ENCODE measurements at places on chromosomes 16 and 17.
A peak's percentile ranks its signal among the peaks of the same experiment; 100 is the strongest.

DNA sequence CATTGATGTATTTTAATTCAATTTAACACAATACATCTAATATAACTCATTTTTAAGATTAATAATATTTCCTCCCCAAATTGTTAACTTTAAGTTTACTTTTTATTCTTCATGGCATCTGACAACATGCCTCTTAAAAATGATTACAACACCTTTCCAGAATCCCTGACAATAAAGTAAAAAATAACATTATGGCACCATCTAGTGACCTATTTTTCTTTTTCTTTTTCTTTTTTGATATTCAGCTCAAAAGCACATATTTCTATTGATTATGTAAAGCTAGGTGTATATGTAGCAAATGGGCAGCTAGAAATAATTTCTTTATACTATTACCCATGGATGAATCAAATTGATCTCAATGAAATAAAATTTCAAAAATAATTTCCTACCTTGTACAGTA lies 834.3 kb upstream of the CDH8 start:
- no peak for DNase-seq

DNA sequence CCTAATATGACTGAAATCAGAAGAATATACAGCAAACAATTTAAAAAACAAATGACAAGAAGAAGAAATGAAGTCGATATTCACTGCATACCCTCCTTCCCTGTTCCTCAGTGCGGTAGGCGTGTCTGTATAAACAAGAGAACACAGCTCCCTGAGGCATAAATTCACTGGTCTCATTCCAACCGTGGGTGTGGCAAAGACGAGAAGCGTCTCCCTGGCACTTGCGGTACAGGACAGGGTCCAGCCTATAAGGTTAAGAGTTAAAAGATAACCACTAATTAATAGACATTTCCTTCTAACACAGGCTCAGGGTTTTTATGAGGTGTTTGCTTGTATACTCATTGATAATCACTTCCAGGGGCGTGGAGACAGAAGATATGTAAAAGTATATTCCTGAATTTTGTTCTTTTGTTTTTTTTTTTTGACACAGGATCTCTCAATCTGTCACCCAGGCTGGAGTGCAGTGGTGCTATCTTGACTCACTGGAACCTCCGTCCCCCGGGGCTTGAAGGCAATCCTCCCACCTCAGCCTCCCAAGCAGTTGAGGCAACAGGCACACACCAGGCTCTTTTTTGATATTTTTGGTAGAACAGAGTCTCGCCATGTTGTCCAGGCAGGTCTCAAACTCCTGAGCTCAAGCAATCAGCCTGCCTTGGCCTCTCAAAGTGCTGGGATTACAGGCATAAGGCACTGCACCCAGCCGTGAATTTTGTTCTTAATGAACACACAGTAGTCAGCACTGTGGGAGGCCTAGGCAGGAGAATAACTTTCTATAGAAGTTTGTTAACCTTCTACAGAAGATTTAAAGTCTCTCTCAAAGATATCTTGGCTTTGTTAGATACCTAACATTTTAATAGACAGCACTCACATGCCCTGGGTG lies 59.1 kb upstream of the CLEC18B start:
- no peak for DNase-seq

DNA sequence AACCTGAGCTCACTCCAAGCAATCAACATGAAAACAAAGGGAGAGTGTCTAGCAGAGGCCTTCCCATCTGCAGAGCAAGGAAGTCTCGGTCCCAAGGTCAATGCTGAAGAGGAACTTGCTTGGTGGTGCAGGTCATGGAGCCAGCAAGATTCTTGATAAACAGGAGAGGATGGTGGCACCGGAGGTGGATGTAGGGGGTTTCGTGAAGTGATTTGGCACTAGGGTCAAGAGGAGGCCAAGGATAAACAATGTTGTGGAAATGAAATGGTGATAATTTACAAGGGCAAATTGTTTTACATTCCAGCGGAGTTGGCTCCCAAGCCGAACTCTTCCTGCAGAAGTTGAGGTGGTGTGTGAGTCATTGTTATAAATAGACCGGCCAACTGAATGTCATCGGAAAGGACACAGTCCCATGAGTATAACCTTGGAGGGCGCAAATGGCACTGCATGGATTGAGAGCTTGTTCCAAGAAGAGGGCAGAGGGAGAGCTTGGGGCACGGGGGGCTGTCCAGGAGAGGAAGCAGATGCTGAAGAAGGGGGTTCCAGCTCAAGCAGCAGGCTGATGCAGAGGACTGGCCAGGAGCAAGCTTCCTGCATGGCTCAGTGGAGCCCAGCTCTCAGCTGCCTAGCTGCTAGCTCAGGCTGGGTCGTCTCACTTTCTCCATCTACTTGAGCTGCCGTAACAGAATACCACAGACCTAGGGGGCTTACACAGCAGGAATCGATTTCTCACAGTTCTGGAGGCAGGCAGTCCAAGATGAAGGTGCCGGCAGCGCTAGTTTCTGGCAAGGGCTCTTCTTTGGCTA lies 136.6 kb downstream of the COPRS start:
- DNase-seq: no peak

GRCh38 chr17:13728781-13729180 lies 127.1 kb upstream of the HS3ST3A1 start:
- DNase-seq: no peak

GRCh38 chr16:67845291-67846062 lies 1.3 kb upstream of the NUTF2 start:
- no peak for DNase-seq

DNA sequence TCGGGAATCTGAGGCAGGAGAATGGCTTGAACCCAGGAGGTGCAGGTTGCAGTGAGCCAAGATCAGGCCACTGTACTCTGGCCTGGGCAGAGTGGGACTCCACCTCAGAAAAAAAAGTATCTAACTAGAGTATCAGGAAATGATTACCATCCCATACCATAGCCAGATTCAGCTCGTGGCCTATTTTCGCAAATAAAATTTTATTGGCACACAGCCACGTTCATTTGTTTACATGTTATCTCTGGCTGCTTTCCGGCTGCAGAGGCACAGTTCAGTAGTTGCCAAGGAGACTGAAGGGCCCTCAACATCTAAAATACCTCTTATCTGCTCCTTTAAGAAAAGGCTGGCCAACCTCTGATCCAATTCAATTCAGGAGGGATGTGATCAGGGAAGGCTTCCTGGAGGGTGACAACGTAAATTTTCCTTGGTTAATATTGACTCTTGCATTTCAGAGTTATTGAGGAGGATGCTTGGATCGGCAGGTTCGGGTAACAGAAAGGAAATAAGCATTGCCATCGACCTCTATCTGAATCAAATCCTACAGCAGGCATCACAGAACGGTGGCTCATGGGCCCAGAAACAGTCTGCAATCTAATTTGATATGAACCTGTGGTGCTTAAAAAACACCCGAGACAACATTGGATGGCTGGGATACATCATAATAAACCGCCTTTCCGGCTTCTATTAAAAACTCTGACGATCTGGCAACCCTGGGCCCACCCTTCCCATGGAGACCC lies 73.8 kb downstream of the XYLT1 start:
- peak; percentile 28 for DNase-seq

DNA sequence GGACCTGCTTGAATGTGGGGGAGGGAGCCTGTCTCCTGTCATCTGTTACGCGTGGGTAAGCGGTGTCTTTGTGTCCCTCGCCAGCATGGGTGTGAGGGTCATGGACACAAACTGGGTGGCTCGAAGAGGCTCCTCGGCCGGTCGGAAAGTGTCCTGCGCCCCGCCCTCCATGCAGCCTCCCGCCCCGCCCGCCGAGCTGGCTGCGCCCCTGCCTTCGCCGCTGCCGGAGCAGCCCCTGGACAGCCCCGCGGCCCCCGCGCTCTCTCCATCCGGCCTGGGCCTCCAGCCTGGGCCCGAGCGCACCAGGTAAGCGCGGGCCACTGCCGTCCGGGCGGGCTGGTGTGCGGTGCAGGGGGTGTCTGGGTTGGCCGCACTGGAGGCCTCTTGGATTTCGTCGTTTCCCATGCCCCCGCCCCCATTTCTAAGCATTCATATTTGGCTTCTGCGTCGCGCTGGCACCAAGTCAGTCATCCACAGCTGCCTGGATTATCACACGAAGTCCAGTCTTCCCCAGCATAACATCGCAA lies 43.8 kb downstream of the ELAC2 start:
- DNase-seq: no peak

DNA sequence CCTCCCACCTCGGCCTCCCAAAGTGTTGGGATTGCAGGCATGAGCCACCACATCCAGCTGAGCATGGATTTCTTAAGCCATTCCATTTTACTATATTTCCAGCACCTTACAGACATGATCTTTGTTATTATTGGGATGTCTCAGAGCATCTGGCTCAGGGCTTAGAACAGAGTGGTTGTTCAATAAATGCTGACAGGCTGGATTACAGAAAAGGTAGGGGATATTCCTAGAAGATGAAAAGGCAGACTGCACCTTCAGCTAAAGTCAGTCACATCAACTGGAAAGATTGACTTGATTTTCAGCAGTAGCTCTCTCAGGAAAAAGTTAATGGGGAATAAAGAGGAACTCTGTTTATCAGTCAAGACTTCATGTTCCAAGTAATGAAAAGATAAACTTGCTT lies 360.3 kb upstream of the ERCC4 start:
- no peak for DNase-seq

DNA sequence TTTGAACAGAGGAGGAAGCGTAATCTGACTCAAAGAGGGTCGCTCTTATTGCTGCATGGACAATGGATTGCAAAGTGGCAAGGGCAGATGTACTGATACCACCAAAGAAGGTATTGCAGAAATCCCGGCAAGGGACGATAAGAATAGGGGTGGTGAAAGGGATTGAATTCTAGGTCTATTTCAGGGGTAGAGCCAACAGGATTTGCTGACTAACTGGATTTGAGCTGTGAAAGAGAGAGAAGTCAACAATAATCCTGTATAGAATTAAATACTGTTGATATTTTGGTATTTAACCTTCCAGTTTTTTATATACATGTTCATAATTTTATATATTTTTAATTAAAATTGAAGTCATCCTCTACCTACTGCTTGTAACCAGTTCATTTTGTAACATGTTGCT lies 19.4 kb upstream of the ABCA3 start:
- DNase-seq: no peak
